NCI-H2081 (cell line): ENCODE measurements at places on chromosomes 3 and 15.

DNA sequence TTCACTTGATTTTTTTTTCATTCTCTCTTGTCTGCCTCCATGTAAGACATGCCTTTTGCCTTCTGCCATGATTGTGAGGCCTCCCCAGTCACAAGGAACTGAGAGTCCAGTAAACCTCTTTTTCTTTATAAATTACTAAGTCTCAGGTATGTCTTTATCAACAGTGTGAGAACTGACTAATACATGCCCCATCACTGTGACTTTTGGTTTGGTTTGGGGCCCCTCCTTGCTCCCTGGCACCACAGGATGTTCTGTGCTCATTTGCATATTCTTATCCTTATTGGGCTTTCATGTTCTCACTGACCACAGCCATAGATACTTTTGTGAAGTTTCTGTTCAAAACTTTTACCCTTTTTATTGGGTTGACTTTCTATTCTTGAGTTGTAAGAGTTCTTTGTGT lies 3.8 kb upstream of the PRR20G start:
- no peak for DNase-seq

- DNase-seq: peak; percentile 19
Observed at GRCh38 chr15:59105854-59106253, 908 bp downstream of the CCNB2 start.

- no peak for DNase-seq
Observed at GRCh38 chr15:99993681-99994131, 260.5 kb upstream of the LYSMD4 start.

DNA sequence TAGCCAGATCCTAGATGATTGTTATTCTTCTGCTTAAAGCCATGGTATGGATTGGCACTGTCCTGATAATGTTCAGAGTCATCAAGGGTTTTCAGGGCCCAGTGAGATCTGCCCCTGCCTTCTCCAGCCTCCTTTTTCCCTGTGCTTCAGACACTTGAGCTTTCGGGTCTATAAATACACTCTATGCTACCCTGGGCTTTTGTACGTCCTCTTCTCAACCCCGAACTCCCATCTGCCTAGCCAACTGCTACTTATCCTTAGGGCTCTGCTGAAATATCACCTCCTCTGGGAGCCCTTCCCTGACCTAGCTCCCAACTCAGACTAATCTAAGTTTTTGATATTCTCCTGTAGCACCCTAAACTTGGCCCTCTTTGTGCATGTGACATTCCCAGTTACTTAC lies 115.3 kb downstream of the OPA1 start:
- DNase-seq: no peak

GRCh38 chr15:63539521-63539920 lies 35.1 kb downstream of the USP3 start:
- no peak for DNase-seq

GRCh38 chr3:112980080-112980479 lies 5.2 kb upstream of the CD200R1 start:
- DNase-seq: no peak
